ENCODE measurements at places on chromosomes 6 and 20. TPM values are rescaled to one million over a fixed set of nuclear protein-coding genes. Genes with fewer than 3 reads are reported as not detected.

- no peaks in the 10 kb centered on the region for H3K36me3 ChIP-seq
- no peak overlapping the region for H3K4me3 ChIP-seq
- no peak for DNase-seq
These were observed 24.9 kb downstream of the KIF13A start for GRCh38 chr6:17962436-17963031.

Gene IBTK
- 73.2 TPM for total RNA-seq

- H3K4me1 ChIP-seq = no peaks in the 10 kb centered on the region
- no peak for DNase-seq
- H3K36me3 ChIP-seq = no peaks in the 10 kb centered on the region
- no peak overlapping the region for H3K4me3 ChIP-seq
These were observed 90.2 kb upstream of the TOX2 start for GRCh38 chr20:43824309-43825050.

GRCh38 chr20:25750765-25751696 lies 54.4 kb upstream of the ZNF337 start:
- H3K36me3 ChIP-seq = no peaks in the 10 kb centered on the region
- peak overlapping the region; percentile 91 for H3K27ac ChIP-seq
- peaks cover 6% of the 10 kb centered on the region for H3K4me1 ChIP-seq

GRCh38 chr6:125789576-125790357 lies 993 bp upstream of the NCOA7 start:
- peak overlapping the region; percentile 98 for H3K27ac ChIP-seq
- no peaks in the 10 kb centered on the region for H3K27me3 ChIP-seq

GRCh38 chr6:107075951-107076381 lies 39.3 kb downstream of the BEND3 start:
- no peak overlapping the region for H3K4me3 ChIP-seq
- no peak overlapping the region for H3K27ac ChIP-seq
- H3K27me3 ChIP-seq = no peaks in the 10 kb centered on the region
- DNase-seq = no peak

Gene SLC22A16
- not detected for total RNA-seq

Gene CLVS2
- 1.1 TPM for total RNA-seq

GRCh38 chr6:125002406-125002741 lies 40.1 kb downstream of the RNF217 start:
- no peak for DNase-seq
- H3K27ac ChIP-seq = peak overlapping the region; percentile 32
- H3K4me1 ChIP-seq = peaks cover 17% of the 10 kb centered on the region

- peak overlapping the region; percentile 50 for H3K4me3 ChIP-seq
- H3K36me3 ChIP-seq = peaks cover 3% of the 10 kb centered on the region
- 0 out of 2 replicates have a peak overlapping the region, but pooled peaks have one; percentile 23 for H3K27ac ChIP-seq
- peaks cover 8% of the 10 kb centered on the region for H3K4me1 ChIP-seq
These were observed 8.3 kb downstream of the FAM110A start for GRCh38 chr20:841568-842546.

DNA sequence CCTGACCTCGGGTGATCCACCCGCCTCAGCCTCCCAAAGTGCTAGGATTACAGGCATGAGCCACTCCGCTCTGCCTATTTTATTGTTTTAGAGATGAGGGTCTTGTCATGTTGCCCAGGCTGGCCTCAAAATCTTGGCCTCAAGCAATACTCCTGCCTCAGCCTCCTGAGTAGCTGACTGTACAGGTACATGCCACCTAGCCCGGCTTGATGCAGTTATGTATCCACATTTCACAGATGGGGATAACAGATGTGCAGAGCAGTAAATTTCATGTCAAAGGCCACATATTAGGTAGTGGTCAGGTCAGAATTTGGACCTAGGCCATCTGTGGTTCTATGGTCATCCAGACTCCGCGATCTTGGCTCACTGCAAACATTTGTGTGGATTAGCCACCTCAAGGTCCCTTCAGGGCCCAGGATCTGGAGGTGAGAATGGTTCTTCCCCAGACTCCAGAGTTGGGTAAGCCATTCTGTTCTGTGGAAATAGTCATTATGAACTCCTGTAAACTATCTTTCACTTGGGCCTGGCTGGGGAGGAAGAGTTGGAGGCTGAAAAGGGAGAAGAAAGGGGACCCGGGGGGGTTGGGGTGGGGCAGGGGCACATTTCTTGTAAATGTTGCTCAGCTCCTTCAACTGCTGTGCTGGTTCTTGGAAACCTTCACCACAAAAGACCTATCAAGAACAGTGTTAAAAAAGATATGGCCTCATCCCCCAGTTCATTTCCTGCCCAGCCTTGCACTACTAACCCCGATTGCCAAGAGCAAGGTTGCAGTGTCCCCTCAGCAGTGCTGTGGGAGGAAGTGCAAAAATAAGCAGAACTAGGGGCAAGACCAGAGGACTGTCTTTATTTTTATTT lies 13.0 kb downstream of the PIM1 start:
- no peaks in the 10 kb centered on the region for H3K27me3 ChIP-seq
- no peak for DNase-seq
- no peak overlapping the region for H3K27ac ChIP-seq
- H3K36me3 ChIP-seq = no peaks in the 10 kb centered on the region

DNA sequence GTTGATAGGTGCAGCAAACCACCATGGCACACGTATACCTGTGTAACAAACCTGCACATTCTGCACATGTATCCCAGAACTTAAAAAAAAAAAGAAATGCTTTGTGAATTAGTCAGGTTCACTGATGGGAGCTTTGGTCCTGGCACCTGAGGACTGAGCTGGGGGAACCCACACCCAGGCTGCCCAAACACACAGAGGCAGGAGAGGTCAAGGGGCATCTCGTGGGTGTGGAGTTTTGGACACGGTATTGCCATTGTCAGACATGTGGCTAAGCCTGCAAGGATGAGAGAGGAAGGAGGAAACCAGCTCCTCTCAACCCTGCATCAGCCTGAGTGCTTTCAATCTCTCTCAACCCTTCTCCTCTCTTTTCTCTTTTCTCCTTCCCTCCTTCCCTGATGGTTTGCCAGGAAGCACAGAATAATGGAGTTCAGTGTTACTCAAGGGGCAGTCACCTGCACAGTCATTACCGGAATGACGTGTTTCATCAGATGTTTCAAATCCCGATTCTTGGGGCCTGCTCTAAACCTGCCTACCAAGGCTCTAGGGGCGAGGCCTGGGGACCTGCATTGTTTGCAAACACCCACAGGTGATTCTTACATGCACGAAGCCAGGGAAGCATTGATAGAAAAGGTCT lies 89.9 kb upstream of the NEDD9 start:
- DNase-seq = no peak
- no peaks in the 10 kb centered on the region for H3K4me1 ChIP-seq
- no peaks in the 10 kb centered on the region for H3K36me3 ChIP-seq
- H3K27me3 ChIP-seq = no peaks in the 10 kb centered on the region

Gene COL11A2
- total RNA-seq = 0.57 TPM

DNA sequence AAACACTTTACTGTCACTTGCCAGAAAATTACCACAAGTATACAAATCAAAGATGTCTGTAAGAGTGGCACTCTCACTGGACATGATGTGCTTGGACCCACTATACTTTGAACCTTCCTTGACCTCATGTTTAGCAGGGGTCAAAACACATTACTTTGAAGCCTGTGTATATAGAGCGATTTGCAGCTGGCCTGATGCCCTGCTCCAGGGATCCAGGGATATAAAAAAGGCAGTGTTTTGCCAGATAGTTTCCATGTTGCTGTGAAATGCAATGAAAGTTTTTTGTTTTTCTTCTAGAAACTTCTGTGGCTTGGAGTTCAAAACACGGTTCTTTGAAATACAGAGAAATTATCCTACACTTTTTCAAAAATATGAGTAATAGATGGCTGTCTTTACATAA lies 165.7 kb downstream of the FOXC1 start:
- no peak overlapping the region for H3K27ac ChIP-seq
- no peaks in the 10 kb centered on the region for H3K27me3 ChIP-seq
- no peak for DNase-seq
- H3K4me1 ChIP-seq = no peaks in the 10 kb centered on the region
- no peaks in the 10 kb centered on the region for H3K36me3 ChIP-seq

Gene PCSK2
- total RNA-seq = not detected

- no peaks in the 10 kb centered on the region for H3K36me3 ChIP-seq
- no peak overlapping the region for H3K4me3 ChIP-seq
- H3K4me1 ChIP-seq = peaks cover 3% of the 10 kb centered on the region
- no peaks in the 10 kb centered on the region for H3K27me3 ChIP-seq
- H3K27ac ChIP-seq = no peak overlapping the region
These were observed 13.1 kb downstream of the RAB23 start for GRCh38 chr6:57209030-57209429.

Gene SYNJ2
- 70.0 TPM for total RNA-seq

Gene EIF2S2
- total RNA-seq = 82.0 TPM

Gene EYA2
- 1.9 TPM for total RNA-seq

- H3K27ac ChIP-seq = no peak overlapping the region
- DNase-seq = no peak
- no peaks in the 10 kb centered on the region for H3K36me3 ChIP-seq
- no peak overlapping the region for H3K4me3 ChIP-seq
- no peaks in the 10 kb centered on the region for H3K27me3 ChIP-seq
These were observed 15.7 kb downstream of the RTN4IP1 start for GRCh38 chr6:106613590-106613989.

DNA sequence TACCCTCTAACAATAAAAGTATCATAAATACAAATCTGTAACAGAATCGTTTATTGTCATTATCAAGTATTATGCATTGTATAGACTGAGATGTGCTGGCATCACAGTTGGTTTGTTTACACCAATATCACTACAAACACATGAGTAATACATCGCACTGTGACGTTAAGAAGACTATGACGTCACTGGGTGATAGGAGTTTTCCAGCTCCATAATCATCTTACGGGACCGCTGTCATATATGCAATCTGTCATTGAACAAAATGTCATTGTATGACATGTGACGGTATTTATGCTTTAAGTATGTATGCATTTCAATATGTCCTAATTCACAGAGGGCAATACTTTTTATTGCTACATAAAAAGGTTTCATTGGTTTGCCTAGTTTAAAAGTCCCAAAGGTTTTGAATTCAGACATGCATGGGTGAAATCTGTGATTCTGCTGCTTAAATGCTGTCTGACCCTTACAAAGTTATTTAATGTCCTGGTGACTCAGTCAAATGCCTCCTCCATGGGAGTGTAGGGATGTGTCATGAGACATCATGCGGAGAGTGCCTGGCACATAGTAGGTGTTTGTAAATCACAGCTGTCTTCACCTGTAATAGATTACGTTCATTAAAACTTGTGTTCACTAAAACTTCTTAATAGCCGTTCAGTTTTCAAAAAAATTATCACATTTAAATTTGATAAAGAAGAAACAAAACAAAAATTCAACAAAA lies 160.7 kb upstream of the PDE10A start:
- no peaks in the 10 kb centered on the region for H3K36me3 ChIP-seq
- no peaks in the 10 kb centered on the region for H3K4me1 ChIP-seq
- no peak overlapping the region for H3K4me3 ChIP-seq
- H3K27me3 ChIP-seq = peaks cover 14% of the 10 kb centered on the region
- H3K27ac ChIP-seq = no peak overlapping the region
- no peak for DNase-seq

DNA sequence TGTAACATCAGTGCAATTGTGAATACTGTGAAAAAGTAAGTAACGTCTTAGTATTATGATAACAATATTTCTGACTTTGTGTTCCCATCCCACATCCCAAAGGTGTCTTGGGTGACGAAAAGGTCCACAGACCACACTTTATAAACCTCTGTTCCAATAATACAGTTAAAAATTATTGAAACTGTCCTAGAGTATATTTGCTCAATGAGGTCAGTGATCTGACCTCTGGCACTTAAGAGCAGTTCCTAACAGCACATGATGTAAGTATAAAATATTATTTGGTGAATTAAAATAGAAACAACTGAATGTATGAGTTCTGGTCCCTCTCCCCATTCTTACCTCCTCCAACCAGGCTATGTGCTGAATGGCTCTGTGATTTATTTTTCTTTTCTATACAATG lies 566.4 kb upstream of the MMS22L start:
- no peaks in the 10 kb centered on the region for H3K36me3 ChIP-seq
- DNase-seq = no peak
- no peaks in the 10 kb centered on the region for H3K4me1 ChIP-seq
- H3K27me3 ChIP-seq = no peaks in the 10 kb centered on the region
- no peak overlapping the region for H3K4me3 ChIP-seq

DNA sequence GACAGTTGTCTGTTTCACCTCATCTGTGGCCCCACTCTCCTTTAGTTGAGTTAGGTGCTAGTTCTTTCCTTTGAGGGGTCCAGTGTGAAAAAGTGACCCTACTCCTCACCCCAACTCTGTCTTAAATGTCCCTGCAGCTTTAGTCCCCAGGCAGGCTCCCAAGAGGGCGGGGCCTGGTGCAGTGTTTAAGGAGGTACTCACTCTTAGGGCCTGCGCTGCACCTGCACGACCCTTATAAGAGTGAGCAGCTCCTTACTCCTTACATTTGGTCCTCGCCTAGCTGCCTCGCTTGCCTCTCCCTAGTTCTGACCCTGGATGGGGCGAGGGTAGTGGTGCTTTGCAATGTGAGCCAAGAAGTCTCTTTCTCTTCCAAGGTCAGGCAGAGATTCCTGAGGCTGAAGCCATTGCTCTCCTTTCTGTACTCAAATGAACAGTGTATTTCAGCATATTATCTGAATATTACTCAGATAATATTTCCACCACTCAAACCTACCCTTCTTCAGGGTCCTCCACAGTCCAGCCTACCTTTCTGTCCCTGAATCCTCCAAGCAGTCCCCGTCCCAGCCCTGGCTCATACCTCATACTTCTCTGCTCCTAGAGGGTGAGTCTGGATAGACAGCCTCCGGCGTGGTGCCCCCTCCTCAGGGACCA lies 11.9 kb upstream of the VEGFA start:
- no peaks in the 10 kb centered on the region for H3K36me3 ChIP-seq
- DNase-seq = no peak
- H3K27ac ChIP-seq = no peak overlapping the region
- H3K4me3 ChIP-seq = no peak overlapping the region
- no peaks in the 10 kb centered on the region for H3K27me3 ChIP-seq

DNA sequence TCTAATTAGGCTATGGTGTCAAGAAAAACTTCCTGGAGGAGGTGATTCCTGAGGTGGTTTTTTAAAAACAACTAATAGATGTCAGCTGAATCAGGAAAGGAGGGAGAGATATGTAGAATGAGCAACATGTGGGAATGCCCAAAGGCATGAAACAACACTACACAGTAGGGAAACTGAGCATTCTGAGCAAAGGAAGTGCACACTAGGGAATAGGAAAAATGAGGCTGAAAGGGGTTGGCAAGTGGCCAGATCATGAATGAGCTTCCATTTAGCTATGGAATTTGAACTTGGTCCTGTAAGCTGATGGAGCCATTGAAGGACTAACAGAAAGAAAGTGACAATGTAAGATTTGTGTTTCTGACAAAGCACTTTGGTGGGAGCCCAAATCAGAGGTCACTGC lies 16.9 kb upstream of the SLC35F1 start:
- H3K4me3 ChIP-seq = no peak overlapping the region
- no peak overlapping the region for H3K27ac ChIP-seq
- DNase-seq = no peak
- no peaks in the 10 kb centered on the region for H3K27me3 ChIP-seq
- no peaks in the 10 kb centered on the region for H3K4me1 ChIP-seq
- H3K36me3 ChIP-seq = no peaks in the 10 kb centered on the region

DNA sequence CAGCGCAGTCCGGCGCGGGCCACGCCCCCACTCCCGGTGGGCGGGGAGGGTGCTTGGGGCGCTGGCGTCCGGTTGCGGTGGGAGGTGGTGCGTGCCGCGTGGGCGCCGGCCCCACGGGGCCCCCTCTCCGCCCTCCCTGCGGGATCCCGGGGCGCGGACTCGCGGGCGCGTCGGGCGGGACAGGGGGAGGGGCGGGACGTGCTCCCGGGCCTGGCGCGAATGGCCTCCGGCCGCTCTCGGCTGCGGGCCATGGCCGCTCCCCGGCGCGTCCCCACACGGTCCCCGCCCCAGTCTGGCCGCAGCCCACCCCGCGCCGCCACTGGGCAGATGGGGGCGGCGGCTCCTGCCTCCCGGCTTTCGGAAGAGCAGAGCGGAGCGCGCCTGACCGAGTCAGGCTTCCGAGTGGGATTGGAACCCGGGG lies 771 bp upstream of the PPP1R3G start:
- no peaks in the 10 kb centered on the region for H3K36me3 ChIP-seq
- no peaks in the 10 kb centered on the region for H3K4me1 ChIP-seq
- H3K27ac ChIP-seq = no peak overlapping the region
- DNase-seq = no peak
- H3K27me3 ChIP-seq = no peaks in the 10 kb centered on the region

Data from Panc1 (cell line).